ENCODE measurements at places on chromosomes 6 and 20.

- H3K27me3 ChIP-seq: no peaks in the 10 kb centered on the region
- H3K4me3 ChIP-seq: peak overlapping the region; percentile 31
- H3K4me1 ChIP-seq: peaks cover 28% of the 10 kb centered on the region
- H3K27ac ChIP-seq: peak overlapping the region; percentile 88
- DNase-seq: no peak
- H3K36me3 ChIP-seq: no peaks in the 10 kb centered on the region
These were observed 39.8 kb upstream of the SLCO4A1 start for GRCh38 chr20:62602550-62602949.

- no peaks in the 10 kb centered on the region for H3K27me3 ChIP-seq
- no peak for DNase-seq
- no peaks in the 10 kb centered on the region for H3K36me3 ChIP-seq
- H3K4me3 ChIP-seq: no peak overlapping the region
These were observed 71.1 kb downstream of the TOX2 start for GRCh38 chr20:43985608-43986316.

- no peak overlapping the region for H3K27ac ChIP-seq
- H3K36me3 ChIP-seq: no peaks in the 10 kb centered on the region
- peaks cover 5% of the 10 kb centered on the region for H3K4me1 ChIP-seq
- no peak for DNase-seq
- H3K4me3 ChIP-seq: no peak overlapping the region
These were observed 158.5 kb downstream of the SASH1 start for GRCh38 chr6:148501178-148501590.

- no peak overlapping the region for H3K27ac ChIP-seq
- H3K36me3 ChIP-seq: no peaks in the 10 kb centered on the region
- no peak overlapping the region for H3K4me3 ChIP-seq
- no peak for DNase-seq
These were observed 19.6 kb downstream of the FOXC1 start for GRCh38 chr6:1629316-1629715.

- peak overlapping the region; percentile 18 for H3K27ac ChIP-seq
- no peaks in the 10 kb centered on the region for H3K27me3 ChIP-seq
- H3K4me1 ChIP-seq: peaks cover 22% of the 10 kb centered on the region
- no peak for DNase-seq
These were observed 69.2 kb upstream of the SIRPA start for GRCh38 chr20:1825938-1826445.

GRCh38 chr20:40686893-40687292 is 2.1 kb downstream of the MAFB start:
- H3K36me3 ChIP-seq: no peaks in the 10 kb centered on the region
- H3K27ac ChIP-seq: peak overlapping the region; percentile 93
- peaks cover 14% of the 10 kb centered on the region for H3K27me3 ChIP-seq
- peaks cover 35% of the 10 kb centered on the region for H3K4me1 ChIP-seq

DNA sequence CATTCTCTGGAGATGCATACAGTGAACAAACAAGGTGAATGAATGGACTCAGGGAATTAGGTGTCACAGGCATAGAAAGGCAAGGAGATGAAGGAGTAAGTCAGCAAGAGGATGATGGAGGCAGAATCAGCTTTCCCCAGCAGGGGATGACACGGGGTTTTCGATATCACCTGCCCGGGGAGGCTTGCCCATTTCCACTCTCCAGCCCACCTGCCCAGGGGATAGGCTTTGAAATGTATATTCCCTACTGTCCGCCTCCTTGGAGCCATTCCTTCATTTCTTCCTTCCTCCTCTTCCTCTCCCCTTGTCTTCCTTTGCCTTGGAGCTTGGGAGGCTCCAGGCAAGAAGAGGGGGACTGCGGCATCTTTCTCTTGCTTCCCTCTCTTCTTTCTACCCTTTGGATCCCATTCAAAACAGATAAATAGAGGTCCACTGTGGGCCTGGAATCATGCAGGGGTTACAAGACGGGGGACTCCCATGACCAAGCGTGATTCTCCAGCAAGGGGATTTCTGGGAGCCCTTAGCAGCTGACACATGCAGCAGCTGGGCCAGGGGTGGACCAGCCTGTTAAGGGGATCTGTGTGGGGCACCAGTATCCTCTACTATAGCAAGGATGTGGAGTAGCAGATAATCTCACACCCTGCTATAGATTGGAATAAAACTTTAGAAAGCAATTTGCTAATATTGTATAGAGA is 23.5 kb upstream of the RNF24 start:
- H3K4me3 ChIP-seq: no peak overlapping the region
- DNase-seq: no peak
- peaks cover 41% of the 10 kb centered on the region for H3K4me1 ChIP-seq
- no peaks in the 10 kb centered on the region for H3K27me3 ChIP-seq
- H3K36me3 ChIP-seq: no peaks in the 10 kb centered on the region

- H3K27ac ChIP-seq: no peak overlapping the region
- H3K27me3 ChIP-seq: no peaks in the 10 kb centered on the region
- DNase-seq: no peak
- H3K36me3 ChIP-seq: no peaks in the 10 kb centered on the region
- H3K4me1 ChIP-seq: no peaks in the 10 kb centered on the region
These were observed 363.8 kb downstream of the RNGTT start for GRCh38 chr6:88599571-88599970.

DNA sequence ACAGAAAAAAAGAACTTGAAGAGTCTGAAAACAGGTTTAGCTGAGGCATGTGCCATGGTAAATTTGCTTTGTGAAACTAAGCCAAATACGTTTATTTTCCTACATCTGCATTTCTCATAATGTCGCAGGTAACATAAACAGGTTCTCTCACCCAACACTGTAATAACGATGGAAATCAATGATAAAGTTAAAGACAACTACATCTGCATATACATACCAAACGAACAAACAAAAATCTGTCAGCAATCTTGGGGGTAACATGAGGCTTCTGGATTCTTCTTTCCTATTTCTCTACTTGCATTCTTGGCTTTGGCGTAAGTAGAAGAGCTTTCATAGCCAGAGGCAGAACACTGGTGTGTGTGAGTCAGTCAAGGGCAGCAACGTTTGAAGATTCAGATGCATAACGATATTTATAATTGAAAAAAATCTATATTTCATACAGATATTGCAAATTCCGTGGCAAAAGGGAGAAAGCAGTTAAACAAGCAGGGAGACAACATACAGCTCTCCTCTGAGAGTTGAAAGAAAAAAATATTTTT is 195.1 kb downstream of the EDN1 start:
- no peaks in the 10 kb centered on the region for H3K27me3 ChIP-seq
- H3K36me3 ChIP-seq: no peaks in the 10 kb centered on the region
- DNase-seq: no peak
- H3K4me1 ChIP-seq: no peaks in the 10 kb centered on the region

GRCh38 chr6:89081129-89081422 is 525 bp downstream of the PNRC1 start:
- peak overlapping the region; percentile 100 for H3K27ac ChIP-seq
- DNase-seq: peak; percentile 93
- H3K27me3 ChIP-seq: no peaks in the 10 kb centered on the region
- H3K4me3 ChIP-seq: peak overlapping the region; percentile 96
- peaks cover 27% of the 10 kb centered on the region for H3K4me1 ChIP-seq

DNA sequence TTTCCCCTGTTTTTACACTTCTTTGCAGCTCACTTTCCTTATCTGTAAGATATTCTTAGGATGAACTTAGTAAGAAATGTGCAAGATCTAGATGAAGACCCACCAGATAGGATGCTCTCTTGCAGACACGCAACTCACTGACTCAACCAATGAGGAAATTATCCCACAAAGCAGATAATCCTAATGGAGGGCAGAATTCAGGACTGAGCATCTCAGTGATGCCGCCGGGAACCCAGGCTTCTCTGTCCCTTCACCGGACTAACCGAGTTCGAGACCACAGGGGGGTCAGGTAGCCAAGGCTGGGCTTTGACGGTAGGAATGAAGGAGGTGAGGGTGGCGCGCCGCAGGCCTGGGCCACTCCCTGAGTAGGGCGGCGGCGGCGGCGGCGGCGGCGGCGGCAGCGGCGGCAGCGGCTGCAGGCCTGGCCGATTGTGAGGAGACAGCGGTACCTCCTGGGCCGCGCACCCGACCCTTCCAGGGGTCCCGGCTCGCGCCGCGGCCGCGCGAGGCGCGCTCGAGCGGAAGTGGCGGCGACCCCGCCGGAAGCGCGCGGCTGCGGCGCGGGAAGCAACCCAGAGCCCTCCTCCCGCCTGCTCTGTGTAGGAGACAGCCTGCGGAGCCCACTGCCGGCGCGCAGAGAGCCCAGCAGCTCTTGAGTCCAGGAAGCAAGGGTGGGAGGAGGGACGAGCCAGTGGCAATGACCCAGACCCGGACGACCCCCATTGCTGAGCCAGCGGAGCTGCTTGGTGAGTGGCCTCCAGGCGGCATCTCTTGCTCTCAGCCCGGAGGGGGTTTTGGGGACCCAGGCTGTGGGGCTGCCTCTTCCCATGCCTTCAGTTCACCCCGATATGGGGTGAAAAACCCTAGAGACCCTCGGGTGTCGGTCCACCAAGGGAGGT is at the start of gene KHDC1:
KHDC1 (minus strand) TSS at position 526 of the 899 bp plus-strand sequence. CDS start 20,679 bp downstream, outside the sequence.
- H3K36me3 ChIP-seq: no peaks in the 10 kb centered on the region
- H3K27ac ChIP-seq: peak within 1 kb of the TSS; percentile 44
- peak; percentile 45 for DNase-seq
- H3K27me3 ChIP-seq: no peaks in the 10 kb centered on the region
- peaks cover 11% of the 10 kb centered on the region for H3K4me1 ChIP-seq
- peak within 1 kb of the TSS; percentile 57 for H3K4me3 ChIP-seq

GRCh38 chr20:35617397-35618262 is 2.0 kb downstream of the SPAG4 start:
- H3K4me3 ChIP-seq: peak overlapping the region; percentile 65
- H3K36me3 ChIP-seq: no peaks in the 10 kb centered on the region
- peak; percentile 66 for DNase-seq
- peaks cover 40% of the 10 kb centered on the region for H3K4me1 ChIP-seq
- peak overlapping the region; percentile 89 for H3K27ac ChIP-seq

DNA sequence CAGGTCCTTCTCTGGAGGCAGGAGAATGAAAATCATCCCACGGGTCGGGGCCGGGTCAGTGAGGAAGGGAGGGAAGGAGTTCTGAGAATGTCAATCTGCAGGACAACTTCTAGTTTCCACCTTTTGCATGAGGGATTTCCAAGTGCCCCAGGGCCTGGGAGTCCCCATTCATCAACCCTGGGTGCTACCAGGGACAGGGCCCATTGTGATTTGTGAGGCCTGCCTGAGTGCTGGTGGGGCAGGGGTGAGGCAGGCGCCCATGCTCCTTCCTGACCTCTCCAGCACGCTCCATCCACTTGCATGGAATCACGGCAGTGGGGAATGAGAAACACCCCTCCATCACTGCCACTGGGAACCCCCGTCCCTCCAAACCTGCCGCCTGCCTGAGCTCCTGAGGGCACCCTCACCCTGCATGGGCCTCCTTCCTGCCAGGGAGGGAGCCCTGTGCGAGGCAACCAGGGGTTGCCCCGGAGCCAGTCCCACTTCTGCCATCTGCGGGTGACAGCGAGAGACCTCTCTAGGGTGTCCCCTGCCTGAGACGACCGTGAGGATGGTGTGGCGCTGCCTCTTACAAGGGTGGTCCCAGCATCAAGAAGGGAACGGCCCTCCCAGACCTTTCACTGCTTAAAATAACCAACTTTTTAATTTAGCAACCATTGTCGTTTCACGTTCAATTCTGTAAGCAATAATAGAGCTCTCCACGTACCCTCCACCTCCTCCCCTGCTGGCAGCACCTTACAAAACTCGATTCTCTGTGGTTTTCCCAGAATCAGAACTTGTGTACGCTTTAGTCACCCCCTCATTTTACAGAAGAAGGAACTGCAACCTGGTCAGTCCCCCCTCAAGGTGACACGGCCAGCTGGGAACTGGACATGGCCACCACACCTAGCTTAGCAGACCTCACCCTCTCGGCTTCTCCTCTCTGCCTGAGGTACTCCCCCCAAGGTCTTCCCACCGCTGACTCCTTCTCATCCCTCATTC is 28.6 kb downstream of the PMEPA1 start:
- peaks cover 10% of the 10 kb centered on the region for H3K4me1 ChIP-seq
- no peaks in the 10 kb centered on the region for H3K36me3 ChIP-seq
- H3K27ac ChIP-seq: no peak overlapping the region
- no peak for DNase-seq

- no peaks in the 10 kb centered on the region for H3K27me3 ChIP-seq
- H3K4me1 ChIP-seq: no peaks in the 10 kb centered on the region
- H3K4me3 ChIP-seq: no peak overlapping the region
- H3K27ac ChIP-seq: no peak overlapping the region
- no peaks in the 10 kb centered on the region for H3K36me3 ChIP-seq
These were observed 8.9 kb upstream of the TCP11 start for GRCh38 chr6:35149891-35150566.

DNA sequence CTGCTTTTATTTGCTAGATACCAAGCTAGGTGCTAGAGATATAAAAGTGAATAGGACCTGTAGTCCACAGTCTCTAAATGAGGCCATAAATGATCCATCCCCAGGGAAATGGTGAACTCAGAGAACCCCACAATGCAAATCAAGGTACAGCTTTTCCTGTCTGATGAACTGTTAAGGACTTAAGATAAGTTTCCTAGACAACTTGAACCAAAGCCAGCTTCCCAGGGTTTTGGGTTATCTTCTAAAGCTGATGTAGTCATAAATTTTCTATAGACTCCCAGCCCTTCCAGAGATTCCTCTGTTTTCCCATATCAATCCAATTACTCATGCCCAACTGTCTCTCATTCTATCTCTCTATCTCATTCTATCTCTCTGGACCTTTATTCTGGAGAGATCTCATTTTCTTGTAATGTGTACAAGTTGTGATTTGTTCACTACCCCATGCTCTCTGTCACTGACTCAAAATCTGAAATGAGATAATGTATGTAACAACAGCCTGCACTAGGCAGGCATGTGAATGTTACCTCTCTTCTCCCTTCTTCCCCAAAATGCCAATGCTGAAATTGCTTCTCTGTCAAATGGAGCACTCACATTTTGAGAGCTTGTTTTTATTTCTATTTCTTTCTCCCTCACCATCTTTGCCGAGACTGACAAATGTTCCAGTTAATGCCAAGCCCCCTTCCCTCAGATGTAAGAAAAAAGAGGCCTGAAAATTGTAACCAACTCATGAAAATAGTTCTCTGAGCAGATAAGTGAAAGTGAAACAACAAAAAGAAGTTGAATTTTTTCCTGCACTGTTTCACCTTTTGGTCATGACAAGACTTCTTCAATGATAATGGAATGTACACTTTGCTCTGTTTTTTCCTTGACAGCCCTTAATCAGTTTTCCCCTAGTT is 279.9 kb downstream of the SLC35F1 start:
- no peaks in the 10 kb centered on the region for H3K4me1 ChIP-seq
- H3K4me3 ChIP-seq: no peak overlapping the region
- no peak for DNase-seq
- no peaks in the 10 kb centered on the region for H3K36me3 ChIP-seq

- DNase-seq: no peak
- peaks cover 55% of the 10 kb centered on the region for H3K4me1 ChIP-seq
- peak overlapping the region; percentile 3 for H3K27ac ChIP-seq
- H3K36me3 ChIP-seq: no peaks in the 10 kb centered on the region
- no peak overlapping the region for H3K4me3 ChIP-seq
These were observed 40.0 kb upstream of the TAF8 start for GRCh38 chr6:42010185-42010891.

- H3K36me3 ChIP-seq: no peaks in the 10 kb centered on the region
- DNase-seq: no peak
- no peak overlapping the region for H3K4me3 ChIP-seq
- H3K4me1 ChIP-seq: peaks cover 4% of the 10 kb centered on the region
These were observed 35.3 kb upstream of the PTGIS start for GRCh38 chr20:49603209-49603627.

All from upper lobe of left lung (tissue), 6 donors.